Airway epithelial cell (primary cell): ENCODE measurements at places on chromosomes 6 and 20. TPM values are rescaled to one million over a fixed set of nuclear protein-coding genes. Genes with fewer than 3 reads are reported as not detected.

Gene THBD
- total RNA-seq = 40.7 and 44.2 TPM in 2 replicates

Gene LGSN
- not detected in 2 replicates for total RNA-seq

Gene CALHM4
- total RNA-seq = 0.09 TPM in 1 of 2 replicates, not detected in the other

Gene OXT
- total RNA-seq = not detected in 2 replicates

Gene NRSN1
- not detected in 2 replicates for total RNA-seq

Gene GSTA3
- not detected in 2 replicates for total RNA-seq

Gene SH3BGRL2
- 9.5 and 11.1 TPM in 2 replicates for total RNA-seq

Gene CRISP2
- not detected in 2 replicates for total RNA-seq

Gene NR2E1
- not detected in 2 replicates for total RNA-seq
